Endodermal cell (in vitro differentiated cells): ENCODE measurements at places on chromosomes 1 and 21.
A peak's percentile ranks its signal among the peaks of the same experiment; 100 is the strongest.

DNA sequence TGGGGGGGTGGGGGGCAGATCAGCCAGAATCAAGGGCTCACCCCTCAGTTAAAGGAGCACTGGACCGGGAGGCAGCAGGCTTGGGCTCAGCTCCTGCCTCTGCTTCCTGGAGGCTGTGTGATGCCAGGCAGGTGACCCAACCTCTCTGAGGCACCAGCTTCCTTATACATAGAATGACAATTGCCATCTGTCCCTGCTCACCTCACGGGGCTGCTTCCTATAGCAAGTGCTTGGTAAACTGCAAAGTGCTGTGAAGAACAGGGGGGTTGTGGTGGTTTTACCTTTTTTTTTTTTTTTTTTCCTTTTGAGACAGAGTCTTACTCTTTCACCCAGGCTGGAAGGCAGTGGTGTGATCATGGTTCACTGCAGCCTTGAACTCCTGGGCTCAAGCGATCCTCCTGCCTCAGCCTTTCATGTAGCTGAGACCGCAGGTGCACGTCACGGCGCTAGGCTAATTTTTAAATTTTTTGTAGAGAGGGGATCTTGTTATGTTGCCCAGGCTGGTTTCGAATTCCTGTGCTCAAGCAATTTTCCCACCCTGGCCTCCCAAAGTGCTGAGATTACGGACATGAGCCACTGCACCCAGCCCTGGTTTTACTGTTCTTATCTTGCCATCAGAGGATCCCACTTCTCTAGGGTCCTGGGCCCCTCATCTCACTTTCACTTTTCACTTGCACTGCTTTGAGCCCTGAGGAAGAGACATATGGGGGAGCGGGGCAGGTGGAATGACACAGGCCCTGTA lies 11.6 kb downstream of the KCNQ4 start:
- no peak for DNase-seq

DNA sequence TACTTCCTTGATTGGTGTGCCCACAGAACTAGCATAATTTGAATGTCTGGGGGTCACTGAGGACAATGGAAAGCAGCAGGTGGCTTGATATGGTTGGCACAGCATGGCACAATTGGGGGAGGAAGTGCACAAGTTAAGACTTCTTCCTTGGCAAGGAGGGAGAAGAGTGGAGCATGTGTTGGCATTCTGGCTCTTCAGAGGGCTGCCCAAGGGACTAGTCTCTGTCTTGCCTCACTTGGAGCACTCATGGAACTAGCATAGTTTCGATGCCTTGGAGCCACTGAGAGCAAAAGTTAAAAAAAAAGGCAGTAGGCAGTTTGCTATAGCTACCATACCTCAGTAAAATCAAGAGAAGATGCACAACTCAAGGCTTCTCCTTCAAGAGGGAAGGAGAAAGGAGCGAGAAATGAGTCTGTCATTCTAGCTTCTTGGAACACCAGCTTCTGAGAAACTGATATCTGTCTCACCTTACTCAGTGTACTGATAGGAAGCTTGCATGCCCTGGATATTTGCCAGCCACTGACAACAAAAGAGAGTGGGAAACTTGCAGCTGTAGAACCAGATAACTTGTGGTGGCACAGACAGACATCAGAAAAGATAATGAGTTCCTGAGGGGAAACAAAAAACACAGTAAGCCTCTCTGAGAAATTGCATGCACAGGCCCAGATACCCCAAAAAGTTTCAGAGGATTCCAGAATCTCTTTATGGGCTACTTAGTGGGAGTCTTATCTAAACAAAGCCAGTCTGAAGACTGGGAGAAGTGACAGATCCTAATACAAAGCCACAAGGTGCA lies 207.5 kb upstream of the SAMSN1 start:
- no peak for DNase-seq

- no peak for DNase-seq
Observed at GRCh38 chr1:166933140-166933539, 42.2 kb downstream of the ILDR2 start.

- peak; percentile 88 for DNase-seq
Observed at GRCh38 chr1:93448292-93448982, 519 bp downstream of the FNBP1L start.

- DNase-seq, result no peak
Observed at GRCh38 chr1:53091841-53092645, 30.0 kb downstream of the PODN start.

GRCh38 chr1:91729621-91730358 lies 156.2 kb downstream of the TGFBR3 start:
- no peak for DNase-seq
